H1 (cell line): ENCODE measurements at places on chromosomes 4 and X. TPM values are rescaled to one million over a fixed set of nuclear protein-coding genes. Genes with fewer than 3 reads are reported as not detected.

The HOPX gene
- not detected in 2 replicates for polyA plus RNA-seq

The SPATA4 gene
- polyA plus RNA-seq = not detected in 2 replicates

The AFP gene
- polyA plus RNA-seq = 3.4 and 6.1 TPM in 2 replicates

The RADX gene
- 0.89 and 1.7 TPM in 2 replicates for polyA plus RNA-seq

The OPHN1 gene
- 1.2 and 1.8 TPM in 2 replicates for polyA plus RNA-seq

The TAF7L gene
- not detected in 2 replicates for polyA plus RNA-seq

The IRS4 gene
- 3.8 and 7.3 TPM in 2 replicates for polyA plus RNA-seq

The ITM2A gene
- 32.3 and 52.0 TPM in 2 replicates for polyA plus RNA-seq

The ETDB gene
- polyA plus RNA-seq = not detected in 2 replicates

The TMEM164 gene
- polyA plus RNA-seq = 6.8 and 7.3 TPM in 2 replicates

The LYAR gene
- 4.4 and 6.5 TPM in 2 replicates for polyA plus RNA-seq
